ENCODE measurements at places on chromosomes 5 and 9. TPM values are rescaled to one million over a fixed set of nuclear protein-coding genes. Genes with fewer than 3 reads are reported as not detected.

DNA sequence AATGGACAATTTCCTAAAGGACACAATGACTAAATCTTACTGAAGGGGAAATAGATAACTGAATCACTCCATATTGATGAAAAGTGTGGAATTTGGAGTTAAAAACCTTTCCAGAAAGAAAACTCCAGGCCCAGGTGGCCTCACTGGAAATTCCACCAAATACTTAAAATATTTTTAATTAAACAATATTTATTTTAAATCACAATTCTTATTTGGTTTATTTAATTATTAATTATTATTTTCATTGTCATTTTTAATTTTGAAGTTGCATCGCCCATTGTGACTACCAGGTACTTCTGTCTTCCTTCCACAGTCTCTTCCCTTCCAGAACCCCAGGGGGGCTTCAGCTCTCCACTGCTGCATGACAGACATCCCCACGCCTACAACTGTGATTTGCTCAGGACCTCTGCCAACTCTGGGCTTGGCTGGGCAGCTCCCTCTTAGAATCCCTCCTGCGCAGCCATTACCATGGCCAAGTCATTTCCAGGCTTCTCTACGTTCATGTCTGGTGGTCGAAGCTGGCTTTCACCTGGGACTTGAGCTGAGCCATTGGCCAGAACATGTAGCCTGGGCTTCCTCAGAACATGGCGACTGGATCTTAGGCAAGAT lies 16.4 kb upstream of the GADD45G start:
- no peak for DNase-seq

Gene GLRA1
- 0.13 TPM for polyA plus RNA-seq

DNA sequence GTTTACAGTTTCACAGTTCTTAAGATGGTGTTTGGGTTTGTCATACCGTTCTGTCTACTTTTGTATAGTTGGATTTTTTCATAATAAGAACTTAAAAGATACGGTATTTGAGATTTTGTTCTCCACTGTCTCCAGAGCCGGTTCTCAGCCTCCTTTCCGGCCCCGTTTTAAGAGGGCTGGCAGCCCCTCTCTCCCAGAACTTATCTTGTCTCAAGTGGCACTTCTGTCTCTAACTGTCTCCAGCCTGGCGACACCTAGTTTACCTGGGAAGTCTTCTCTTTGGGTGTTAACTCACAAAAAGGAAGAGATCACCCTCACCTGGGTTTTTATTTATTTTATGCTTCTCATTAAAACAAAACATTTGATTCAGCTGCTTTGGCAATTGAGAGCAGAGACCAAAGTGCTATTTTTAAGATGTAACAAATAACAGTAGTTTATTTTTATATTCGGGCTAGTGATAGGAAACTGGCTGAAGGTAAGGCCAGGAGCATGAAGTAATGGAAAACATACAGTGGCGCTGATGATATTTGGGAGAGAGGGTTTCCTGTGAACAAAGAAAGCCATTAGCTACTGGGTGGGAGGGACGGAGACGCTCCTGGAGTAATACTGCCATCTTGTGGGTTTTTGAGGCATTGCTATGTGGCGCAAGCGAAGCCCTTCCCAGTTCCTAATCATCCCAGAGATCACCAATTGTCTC lies 48.3 kb downstream of the ACER2 start:
- peak; percentile 83 for DNase-seq

DNA sequence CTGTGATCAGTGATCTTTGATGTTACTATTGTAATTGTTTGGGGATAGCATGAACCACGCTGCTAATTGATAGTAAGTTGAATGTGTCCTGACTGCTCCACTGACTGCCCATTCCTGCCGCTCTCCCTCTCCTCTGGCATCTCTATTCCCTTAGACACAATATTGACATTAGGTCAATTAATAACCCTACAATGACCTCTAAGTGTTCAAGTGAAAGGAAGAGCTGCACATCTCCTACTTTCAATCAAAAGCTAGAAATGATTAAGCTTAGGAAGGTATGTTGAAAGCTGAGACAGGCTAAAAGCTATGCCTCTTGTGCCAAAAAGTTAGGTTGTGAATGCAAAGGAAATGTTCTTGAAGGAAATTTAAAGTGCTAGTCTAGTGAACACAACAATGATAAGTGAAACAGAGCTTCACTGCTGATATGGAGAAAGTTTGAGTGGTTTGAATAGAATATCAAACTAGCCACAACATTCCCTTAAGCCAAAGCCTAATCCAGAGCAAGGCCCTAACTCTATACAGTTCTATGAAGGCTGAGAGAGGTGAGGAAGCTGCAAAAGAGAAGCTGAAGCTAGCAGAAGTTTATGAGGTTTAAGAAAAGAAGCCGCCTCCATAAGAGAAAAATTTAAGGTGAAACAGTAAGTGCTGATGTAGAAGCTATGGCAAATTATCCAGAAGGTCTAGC lies 12.9 kb downstream of the CLINT1 start:
- DNase-seq = no peak

DNA sequence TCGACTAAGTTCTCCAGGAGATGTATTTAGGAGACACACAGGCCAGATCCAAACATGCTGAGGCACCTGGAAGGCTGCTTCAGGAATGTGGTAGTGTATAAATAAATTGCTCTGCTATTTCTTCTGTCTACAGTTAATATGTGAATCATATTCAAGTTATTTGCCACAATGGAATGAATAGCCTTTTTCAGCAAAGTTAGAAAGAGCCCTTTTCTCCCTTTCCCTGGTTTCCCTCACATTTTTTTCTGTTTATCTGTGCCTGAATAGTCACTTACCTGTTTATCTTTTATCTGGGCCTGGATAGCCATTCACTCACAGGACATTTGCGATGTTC lies 44.1 kb upstream of the CLINT1 start:
- DNase-seq = no peak

- DNase-seq = no peak
Observed at GRCh38 chr5:108730617-108731340, 16.9 kb upstream of the FER start.

- DNase-seq = no peak
Observed at GRCh38 chr5:98656796-98657195, 116.7 kb upstream of the RGMB start.

Gene WNT8A
- 0.15 TPM for polyA plus RNA-seq

DNA sequence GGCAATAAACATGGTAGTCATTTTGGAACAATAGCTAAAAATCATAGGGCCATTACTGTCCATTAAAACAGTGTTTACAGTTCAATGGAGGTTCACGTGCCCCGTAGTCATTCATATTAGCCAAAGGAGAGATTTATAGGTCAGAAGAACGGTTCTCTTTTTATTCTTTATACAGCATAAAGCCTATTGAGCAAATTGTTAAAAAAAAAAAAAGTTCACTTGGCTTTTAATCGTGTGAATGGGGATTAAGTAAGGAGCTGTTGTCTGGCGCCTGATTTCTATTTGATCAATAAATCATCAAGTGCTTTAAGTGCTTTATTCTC lies 69.1 kb upstream of the TBCA start:
- DNase-seq = no peak

DNA sequence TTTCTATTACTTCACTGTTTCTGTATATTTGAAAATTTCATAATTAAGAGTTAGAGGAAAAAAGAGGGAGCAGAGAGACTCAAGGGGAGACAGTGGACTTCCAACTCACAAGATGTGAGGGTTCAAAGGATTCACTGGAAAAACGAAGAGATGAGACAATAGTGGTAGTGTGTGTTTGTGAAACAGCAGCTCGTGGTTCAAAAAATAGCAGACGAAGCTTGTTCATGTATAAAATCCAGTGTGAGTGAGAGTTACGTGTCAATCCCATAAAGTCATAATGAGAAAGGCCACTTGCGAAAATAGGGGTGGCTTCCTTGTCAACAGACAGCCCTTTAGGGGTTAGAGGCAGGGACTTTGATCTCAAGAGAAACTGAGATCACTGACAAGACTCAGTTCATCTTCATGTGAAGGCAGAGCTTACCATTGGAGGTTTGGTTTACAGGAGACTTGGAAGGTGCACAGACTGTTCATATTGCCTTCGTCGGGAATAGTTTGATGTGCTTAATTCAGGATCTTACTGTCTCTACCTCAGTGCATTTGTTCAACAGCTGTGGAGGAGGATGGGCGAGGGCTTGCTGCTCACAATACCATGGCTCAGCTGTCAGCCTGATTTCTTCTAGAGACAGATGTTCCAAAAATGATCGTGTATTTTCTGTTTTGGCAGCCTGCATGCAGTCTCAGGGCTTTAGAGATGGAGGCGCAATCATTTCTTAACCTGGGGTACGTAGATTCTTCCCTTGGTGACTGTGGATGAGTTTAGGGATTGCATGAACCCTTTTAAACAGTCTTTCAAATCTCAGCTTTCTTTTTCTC lies 105.7 kb upstream of the KLF9 start:
- no peak for DNase-seq

DNA sequence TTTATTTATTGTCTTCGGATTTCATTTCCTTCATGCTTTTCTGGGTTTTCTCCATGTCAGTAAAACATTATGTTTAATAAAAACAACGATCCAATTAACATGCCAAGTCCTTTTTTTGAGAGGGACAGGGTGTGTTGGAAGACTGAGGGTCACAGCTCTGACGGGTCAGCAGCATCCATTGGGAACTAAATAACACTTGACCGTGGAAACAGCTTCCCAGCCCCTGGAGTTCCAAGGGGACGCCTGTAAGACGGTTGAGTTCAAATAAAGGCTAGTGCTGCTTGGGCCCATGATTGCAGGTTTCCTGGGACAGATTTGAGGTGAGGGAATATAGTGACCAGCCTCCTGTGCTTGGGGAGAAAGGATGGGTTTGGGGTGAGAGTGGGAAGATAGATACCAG lies 30.4 kb upstream of the NEURL1B start:
- DNase-seq = no peak

DNA sequence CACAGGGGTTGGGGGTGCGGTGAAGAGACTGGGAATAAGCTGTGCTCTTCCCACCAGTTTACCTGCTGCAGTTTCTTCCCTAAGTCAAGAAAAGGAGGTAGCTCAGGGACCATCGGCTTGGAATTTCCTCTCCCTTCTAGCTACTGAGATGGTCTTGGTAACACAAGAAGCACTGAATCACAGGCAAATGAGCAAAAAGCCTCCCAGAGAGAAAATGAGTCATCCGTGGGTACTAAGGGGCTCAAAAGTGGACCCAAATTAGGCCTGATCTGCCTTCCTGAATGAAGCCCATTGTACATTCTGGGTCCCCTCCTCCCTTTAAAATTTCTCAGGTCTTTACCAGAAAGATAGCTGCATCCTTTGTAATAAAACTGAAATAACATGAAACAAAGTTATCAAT lies 49.9 kb downstream of the PTPN3 start:
- no peak for DNase-seq

- no peak for DNase-seq
Observed at GRCh38 chr5:40315126-40315525, 364.6 kb upstream of the PTGER4 start.

GRCh38 chr9:131235480-131235851 lies 40.8 kb downstream of the FAM78A start:
- no peak for DNase-seq

Gene SHC3
- polyA plus RNA-seq = 2.7 TPM
